ENCODE measurements at places on chromosomes 4 and X. TPM values are rescaled to one million over a fixed set of nuclear protein-coding genes. Genes with fewer than 3 reads are reported as not detected.

DNA sequence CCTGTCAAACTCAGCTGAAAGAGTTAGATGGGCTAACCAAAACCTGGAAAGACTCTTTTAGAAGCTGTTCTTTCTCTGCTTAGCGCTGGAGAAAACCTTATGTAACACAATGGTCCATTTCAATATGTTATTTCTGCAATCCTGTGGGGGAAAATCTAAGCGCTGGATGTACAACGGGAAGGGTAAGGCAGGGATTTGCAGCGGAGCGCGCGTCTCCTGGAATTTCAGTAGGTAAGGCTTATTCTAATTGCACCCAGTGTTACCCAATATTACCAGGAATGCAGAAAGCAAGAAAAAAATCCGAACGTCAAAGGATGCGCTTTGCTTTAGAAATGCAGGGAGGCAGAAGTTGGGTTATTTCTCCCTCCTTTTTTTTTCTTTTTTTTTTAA is 2.0 kb downstream of the HS3ST1 start:
- no peak for DNase-seq

- DNase-seq = no peak
Observed at GRCh38 chrX:74353984-74354383, 50.0 kb downstream of the ZCCHC13 start.

DNA sequence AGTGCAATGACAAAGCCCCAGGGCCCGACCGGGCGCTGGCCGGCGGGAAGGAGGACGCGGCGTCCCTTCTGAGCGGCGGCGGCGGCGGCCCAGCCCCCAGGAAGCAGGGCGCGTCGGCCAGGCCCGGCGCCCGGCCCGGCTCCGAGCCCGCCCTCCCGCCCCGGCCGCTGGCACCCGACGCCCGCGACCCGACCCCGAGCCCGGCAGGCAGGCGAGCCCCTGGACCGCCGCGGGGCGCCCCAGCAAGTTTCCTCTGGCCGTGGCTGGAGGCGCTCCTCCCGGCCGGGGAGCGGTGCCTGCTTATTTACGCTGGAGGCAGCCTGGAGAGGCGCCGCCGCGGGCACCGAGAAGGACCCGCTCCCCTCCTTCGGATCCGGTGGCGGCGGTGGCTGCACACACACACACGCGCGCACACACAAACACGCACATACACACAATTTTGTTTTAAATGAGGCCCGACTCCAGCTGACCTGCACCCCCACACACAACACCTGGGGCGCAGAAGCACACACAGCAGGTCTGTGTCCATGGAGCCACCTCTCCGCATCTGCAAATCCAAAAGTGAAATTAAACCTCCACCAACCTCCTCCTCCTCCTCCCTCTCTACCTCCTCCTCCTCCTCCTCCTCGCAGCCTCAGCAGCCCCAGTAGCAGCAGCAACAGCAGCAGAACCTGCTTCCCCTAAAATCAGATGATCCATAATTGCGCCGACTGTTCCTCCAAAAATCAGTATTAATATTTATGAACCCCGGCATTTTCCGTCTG is 669 bp downstream of the IRF2 start:
- peak; percentile 62 for DNase-seq

The HSD17B13 gene
- polyA plus RNA-seq = 0.49 TPM

DNA sequence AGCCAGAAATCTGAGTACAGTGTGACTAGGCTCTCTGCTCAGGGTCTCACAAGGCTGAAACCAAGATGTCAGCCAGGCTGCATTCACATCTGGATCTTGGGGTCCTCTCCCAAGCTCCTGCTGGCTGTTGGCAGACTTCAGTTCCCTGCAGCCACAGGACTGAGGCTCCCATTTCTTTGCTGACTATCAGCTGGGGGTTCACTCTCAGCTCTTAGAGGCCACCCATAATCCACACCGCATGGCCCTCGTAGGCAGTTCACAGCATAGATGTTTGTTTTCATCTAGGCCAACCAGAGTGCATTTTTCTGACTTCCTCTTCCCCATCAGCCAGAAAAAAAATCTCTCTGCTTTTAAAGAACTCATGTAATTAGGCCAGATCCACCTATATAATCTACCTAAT is 8.2 kb upstream of the WDR44 start:
- no peak for DNase-seq

DNA sequence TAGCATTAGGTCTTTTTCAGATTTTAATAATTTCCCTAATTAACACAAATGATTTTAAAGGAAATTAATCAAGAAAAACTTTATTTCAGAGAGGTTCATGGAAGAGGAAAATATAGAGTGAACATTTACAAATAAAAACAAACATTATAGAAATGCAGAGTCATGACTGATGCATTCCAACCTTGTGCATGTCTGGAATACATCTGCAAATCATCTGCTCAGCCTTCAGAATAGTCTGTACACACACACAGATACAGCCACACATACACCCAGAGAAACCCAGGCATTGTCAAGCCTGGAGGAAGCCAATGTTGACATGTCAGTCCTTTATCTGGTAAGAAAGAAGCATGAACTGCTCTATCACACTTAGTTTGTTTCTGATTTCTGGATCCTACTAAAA is 61.3 kb upstream of the NFKB1 start:
- no peak for DNase-seq

The BANK1 gene
- polyA plus RNA-seq = 0.63 TPM

The PGM2 gene
- 35.3 TPM for polyA plus RNA-seq

The FUNDC1 gene
- polyA plus RNA-seq = 17.2 TPM

The CCSER1 gene
- polyA plus RNA-seq = 9.5 TPM

- DNase-seq = no peak
Observed at GRCh38 chrX:101230636-101231035, 11.1 kb downstream of the DRP2 start.

DNA sequence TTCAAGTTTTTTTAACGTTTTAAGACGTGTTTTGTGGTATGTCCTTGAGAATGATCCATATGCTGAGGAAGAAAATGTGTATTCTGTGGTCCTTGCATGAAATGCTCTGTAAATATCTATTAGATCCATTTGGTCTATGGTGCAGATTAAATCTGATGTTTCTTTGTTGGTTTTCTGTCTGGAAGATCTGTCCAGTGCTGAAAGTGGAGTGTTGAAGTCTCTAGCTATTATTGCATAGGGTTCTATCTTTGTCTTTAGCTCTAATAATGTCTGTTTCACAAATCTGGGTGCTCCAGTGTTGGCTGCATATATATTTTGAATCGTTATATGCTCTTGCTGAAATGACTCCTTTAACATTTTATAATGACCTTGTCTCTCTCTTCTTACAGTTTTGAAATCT is 122.5 kb downstream of the RPA4 start:
- DNase-seq = no peak

DNA sequence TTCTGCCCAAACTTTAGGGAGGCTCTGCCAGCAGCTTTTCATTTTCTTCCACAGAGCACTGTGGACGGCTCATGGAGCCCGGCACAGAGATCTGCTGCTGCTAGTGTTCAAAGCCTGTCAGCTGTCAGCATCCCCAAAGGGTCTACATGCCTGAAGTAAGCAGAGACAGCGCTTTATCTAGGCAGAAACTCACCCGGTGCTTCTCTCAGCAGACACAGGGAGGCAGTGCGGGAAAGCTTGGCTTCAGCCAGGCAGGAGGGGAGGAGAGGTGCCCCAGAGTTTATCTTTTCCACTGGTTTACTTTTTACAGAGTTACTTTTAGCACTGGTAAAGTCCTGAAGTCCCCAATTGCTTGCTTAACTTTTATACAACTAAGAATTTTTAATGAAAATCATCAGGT is 339.3 kb downstream of the NKX6-1 start:
- DNase-seq = peak; percentile 78

The GAGE12H gene
- not detected for polyA plus RNA-seq

DNA sequence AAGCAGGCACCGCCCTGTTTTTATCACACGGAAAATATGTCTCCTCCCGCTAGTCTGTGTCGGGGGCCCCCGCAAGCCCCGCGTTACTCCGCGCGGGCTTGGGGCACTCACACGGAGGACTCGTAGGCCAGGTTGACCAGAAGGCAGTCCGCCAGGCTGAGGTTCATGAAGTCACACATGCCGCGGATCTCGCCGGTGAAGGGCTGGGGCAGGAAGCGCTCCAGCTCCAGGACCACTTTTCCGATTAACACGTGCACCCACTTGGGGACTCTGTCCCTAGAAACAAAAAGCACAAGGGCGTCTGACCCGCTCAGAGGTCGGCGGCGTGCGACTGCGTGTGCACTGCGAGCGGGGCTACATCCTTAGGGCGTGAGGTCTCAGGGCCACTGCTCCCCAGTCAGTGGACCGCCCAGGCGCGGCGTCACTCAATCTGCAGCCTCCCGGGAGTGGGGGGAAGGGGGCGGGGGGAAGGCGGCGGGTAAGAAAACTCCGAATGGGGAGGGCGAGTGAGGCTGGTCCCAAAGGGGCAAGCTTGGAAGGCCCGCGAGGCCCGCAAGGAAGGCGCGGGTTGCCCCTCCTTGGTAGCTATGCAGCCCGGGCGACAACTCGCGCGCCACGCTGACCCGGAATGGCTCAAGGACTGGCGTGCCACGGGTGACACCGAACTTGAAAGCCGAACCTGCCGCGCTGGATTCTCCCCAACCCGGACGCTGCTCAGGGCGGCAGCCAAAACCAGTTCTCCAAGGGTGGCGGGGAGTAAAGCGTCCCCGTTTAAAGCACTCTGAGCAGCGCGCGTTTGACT is 722 bp downstream of the NAAA start:
- peak; percentile 42 for DNase-seq

- no peak for DNase-seq
Observed at GRCh38 chrX:19089555-19090040, 32.7 kb downstream of the ADGRG2 start.

The CTAG1A gene
- not detected for polyA plus RNA-seq

- DNase-seq = no peak
Observed at GRCh38 chr4:101941816-101942358, 151.4 kb downstream of the BANK1 start.

GRCh38 chrX:40041915-40042314 is 55.8 kb downstream of the BCOR start:
- DNase-seq = no peak

GRCh38 chrX:149060921-149061320 is 444.2 kb downstream of the IDS start:
- DNase-seq = no peak

Data from large intestine (tissue), 12 donors.